Parietal lobe (tissue), 2 donors: ENCODE measurements at places on chromosomes 6 and 20. TPM values are rescaled to one million over a fixed set of nuclear protein-coding genes. Genes with fewer than 3 reads are reported as not detected.

GPR31 gene
- not detected for total RNA-seq

JAG1 gene
- total RNA-seq: 33.8 TPM

CGA gene
- not detected for total RNA-seq

SYTL3 gene
- 2.5 TPM for total RNA-seq

PACRG gene
- 8.5 TPM for total RNA-seq
